ENCODE measurements at places on chromosomes 2 and 18.
A peak's percentile ranks its signal among the peaks of the same experiment; 100 is the strongest.

- no peak for DNase-seq
Measured at GRCh38 chr18:64663086-64663485, 514.2 kb upstream of the LINC00305 start.

- DNase-seq, result no peak
Measured at GRCh38 chr2:133541376-133541775, 26.9 kb downstream of the NCKAP5 start.

GRCh38 chr2:116585669-116586327, 1228.7 kb upstream of the DDX18 start:
- DNase-seq, result no peak

DNA sequence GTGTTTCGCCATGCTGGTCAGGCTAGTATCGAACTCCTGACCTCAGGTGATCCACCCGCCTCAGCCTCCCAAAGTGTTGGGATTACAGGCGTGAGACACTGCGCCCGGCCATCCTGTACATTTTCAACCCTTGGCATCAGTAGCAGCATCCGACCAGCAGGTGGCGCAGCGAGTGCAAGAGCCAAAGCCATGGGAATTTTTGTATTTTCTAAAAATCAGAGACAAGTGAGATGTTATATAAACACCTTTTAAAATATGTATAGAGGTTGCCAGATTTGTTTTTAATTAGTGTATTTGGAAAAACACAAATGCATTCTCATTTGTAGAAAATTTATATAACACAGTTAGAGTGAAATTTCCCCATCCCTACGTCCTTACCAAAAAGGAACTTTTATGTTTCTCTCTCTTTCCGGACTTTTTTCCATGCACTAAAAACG, 36.8 kb downstream of the MOGAT1 start:
- DNase-seq, result peak; percentile 63

DNA sequence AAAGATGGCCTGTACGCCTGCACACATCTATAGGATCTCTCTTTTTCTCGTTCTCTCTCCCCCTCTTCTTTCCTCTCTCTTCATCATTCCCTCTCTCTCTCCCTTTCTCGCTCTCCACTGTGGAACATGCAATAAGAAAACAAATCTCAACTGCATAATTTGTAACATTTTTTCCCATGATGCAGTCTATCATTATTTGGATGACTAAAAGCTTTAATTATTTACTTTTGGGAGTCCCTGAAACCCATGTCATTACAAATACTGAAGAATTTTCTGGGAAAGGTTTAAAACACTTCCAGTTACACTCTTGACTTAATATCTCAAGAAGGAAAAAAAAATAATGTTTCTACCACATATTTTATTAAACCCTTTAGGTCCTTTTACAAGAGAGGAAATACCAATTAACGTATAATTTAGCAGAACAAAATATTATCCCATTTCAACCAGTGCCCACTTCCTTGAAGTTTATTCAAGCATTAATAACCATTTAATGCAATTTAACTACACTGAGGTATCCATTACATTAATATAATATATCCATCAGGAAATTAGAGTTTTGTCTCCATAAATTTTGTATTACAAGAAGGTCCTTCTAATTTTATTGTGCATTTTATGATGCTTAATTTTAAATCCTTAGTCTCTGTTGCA, 1615.2 kb upstream of the ACVR2A start:
- DNase-seq, result no peak

DNA sequence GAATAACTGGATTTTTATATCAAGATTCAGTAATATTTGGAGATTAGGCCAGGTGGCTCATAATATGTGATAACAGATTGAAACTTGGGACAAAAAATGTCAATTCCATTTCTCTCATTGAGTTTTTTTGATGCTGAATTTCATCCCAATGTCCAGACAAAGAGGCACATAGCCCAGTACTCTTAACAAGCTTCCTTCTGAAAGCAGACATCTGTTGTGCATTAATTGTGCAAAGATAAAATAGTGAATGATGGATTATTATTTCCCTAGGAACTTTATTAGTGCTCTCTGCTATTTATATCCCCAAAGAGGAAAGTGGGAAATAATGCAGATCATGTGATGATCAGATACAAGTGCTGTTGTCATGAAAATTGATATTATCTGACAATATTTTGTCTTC, 234.1 kb downstream of the CCDC102B start:
- no peak for DNase-seq

DNA sequence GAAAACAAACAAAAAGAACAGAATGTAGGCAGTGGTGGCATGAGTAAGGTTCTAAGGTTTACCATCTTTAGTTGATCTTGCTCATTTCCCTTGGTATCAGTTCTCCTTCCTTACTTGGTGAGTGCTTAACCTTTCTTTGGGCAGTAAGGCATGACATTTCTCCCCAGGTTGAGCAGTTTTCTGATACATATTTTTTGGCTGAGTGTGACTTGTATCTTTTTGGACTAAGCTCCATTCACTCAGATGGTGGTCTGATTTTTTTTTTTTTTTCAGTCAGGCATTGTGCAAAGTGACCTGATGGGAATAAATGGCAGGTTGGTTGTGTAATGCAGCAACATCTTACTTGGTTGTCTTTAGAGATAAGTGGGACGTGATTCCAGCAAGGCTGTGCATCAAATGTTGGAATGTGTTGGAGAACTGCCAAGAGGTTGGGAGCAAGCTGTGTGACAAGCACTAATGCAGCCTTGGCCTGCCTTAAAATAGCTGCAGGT, 15.1 kb downstream of the SPTBN1 start:
- no peak for DNase-seq

DNA sequence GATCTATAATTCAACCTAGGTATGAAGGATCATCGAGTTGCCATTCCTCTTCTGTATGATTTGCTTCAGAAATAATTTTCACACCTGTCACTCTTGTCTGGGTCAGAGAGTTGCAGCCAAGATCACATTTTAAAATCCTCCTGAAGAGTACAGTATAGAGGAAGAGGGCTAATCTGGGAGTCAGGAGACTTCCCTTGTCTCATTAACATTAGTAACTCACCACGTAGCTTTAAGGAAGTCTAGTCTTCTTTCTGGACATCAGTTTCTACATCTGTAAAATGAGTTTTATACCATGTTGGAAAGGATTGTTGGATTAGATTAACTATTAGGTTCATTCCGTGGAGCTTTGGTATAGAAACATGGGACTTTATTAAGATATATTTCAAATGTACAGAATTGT, 109.4 kb downstream of the TDRD15 start:
- DNase-seq, result no peak

GRCh38 chr2:190683802-190684201, 34.9 kb downstream of the NAB1 start:
- DNase-seq, result no peak

- DNase-seq, result no peak
Measured at GRCh38 chr18:65423776-65424175, 327.0 kb upstream of the CDH7 start.

DNA sequence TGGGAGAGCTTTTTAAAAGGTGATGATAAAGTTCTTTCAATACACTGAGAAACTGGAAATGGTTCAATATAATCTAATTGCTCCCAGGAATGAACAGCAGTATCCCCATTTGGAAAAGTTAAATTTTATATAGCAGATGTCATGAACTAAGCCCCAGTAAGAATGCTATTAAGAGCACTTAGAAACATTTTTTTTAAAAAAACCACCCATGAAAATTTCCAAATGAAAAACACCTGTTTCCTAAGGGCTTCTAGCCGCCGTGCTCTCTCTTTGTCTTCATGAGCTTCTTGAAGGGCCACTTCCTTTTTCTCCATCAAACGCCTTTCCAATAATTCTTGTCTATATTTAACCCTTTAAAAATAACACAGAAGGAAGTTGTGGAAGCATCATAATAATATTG, 77.0 kb downstream of the UPP2 start:
- DNase-seq, result no peak

- DNase-seq, result no peak
Measured at GRCh38 chr2:238509151-238509835, 82.6 kb downstream of the ASB1 start.

DNA sequence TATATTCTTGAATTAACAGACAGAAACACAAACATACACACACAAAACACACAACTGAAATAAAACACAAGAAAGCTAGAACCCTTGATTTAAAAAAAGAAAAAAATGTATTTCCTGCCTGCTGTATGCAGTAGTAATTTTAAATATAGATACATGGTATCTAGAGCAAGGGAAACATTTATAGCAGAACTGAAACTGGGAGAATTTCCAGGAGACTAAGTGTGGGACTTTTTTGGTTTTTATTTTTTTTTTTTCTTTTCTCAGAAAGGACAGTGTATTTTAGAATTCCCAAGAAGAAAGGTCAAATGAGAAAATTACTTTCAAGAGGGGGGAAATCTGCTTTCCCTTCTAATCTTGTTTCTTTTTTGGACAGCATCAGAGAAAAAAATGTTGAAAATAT, 558.9 kb upstream of the PKDCC start:
- no peak for DNase-seq

- DNase-seq, result no peak
Measured at GRCh38 chr2:232117413-232117812, 155.9 kb downstream of the DIS3L2 start.

- no peak for DNase-seq
Measured at GRCh38 chr2:157447741-157448140, 3.9 kb upstream of the CYTIP start.

DNA sequence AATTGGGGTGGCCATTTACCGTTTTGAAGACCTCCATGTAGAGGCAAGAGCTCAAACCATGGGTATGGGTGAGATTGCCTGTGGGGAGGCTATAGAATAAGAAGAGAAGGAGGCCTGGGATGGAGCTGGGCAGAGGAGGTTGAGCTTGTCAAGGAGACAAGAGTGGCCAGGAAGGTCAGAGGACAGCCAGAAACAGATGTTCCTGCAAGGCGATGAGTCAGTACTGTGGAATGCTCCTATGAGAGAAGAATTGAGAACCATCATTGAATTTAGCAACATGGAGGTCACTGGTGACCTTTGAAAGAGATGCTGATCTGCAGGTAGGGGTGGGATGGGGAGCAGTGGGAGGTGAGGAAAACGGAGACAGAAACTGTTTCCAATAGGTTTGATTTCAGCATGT, 3.5 kb downstream of the ACSL3 start:
- no peak for DNase-seq

DNA sequence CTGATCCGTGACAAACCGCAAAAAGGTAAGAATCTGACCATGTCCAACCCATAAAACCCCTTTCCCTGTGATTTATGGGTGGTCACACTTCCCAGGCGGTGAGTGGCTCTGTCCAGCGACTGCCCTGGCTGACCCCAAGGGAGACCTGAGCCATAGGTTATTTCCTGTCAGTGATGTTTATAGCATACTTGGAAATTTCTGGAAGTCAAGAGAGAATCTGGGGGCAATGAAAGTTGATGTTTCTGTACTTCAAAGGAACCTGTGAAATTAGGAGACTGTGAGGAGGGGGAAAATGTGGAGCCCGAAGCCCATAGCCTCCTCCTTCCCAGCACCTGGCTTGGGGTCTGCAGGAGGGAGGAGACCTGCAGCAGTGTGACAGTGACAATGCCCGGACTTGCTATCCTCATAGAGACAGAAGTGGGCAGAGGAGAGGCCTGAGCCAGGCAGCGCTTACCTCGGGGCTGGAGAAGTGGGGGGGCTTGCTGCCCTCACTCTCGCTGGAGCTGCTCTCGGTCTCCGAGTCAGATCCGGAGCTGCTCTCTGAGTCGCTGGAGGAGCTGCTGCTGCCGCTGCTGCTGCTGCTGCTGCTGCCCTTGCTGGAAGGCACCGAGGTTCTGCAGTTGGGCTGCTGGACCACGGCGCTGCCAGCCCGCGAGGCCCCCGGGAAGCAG, 111.3 kb upstream of the REV1 start:
- DNase-seq, result no peak

GRCh38 chr18:54433857-54434256, 76.2 kb downstream of the C18orf54 start:
- DNase-seq, result no peak

DNA sequence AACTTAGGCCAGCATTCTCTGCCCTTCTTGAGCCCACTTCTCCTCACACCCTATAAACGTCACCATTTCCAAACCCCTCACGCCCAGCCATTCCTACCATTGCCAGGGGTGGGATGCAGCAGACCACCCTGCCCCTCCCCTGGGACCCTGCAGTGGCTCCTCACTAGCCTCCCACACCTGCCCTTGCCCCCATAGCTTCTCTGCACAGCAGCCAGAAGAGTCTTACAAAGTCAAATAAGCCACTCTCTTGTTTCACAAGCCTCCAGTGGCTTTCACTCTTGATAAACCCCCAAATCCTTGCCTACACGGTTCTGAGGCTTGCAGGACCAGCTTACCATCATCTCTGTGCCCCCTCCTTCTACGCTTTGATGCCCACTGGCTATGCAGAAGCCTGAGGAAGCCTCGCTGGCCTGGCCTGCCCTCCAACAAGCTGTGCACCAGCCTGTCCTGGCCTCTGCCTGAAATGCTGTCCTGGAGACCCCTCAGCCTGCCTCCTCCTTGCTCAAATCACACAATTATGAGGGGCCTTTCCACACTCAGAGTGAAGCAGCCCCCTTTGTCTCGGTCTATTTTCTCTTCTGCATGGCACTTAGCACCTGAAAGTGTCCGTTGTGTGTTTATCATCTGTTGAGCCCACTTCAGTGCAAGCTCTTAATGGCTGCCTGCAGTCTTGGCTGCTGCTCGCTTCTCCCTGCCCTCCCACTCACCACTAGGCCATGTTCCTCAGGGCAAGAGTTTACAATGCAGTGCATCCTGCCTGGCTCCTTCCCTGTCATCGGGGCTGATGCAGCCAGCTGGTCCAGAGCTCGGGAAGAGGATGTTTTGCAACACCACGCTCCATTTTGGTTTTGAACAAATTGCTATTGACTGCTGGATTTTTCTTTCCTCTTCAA, 82.6 kb upstream of the RGPD5 start:
- no peak for DNase-seq

GRCh38 chr18:35085450-35086380, 44.5 kb downstream of the MAPRE2 start:
- DNase-seq, result no peak

DNA sequence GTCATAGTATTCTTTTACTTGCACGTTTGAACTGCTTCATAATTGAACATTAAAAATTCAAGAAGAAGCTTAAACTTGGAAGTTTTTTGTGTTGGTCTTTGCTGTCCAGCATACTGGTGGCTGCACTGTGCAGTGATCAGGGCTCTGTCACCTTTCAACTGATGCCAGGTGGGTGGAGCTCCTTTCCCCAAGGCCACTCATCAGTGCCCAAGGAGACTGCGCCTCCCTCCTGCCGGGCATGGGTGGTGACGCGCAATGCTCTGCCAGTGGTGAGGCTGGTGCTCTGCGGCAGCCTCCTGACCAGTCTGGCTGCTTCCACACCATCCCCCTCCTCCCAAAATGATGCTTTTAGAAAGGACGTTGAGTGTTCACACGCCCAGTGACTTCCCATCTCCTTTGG, 16.0 kb upstream of the LDLRAD4 start:
- no peak for DNase-seq

GRCh38 chr18:45133276-45133675, 452.6 kb downstream of the SETBP1 start:
- no peak for DNase-seq

DNA sequence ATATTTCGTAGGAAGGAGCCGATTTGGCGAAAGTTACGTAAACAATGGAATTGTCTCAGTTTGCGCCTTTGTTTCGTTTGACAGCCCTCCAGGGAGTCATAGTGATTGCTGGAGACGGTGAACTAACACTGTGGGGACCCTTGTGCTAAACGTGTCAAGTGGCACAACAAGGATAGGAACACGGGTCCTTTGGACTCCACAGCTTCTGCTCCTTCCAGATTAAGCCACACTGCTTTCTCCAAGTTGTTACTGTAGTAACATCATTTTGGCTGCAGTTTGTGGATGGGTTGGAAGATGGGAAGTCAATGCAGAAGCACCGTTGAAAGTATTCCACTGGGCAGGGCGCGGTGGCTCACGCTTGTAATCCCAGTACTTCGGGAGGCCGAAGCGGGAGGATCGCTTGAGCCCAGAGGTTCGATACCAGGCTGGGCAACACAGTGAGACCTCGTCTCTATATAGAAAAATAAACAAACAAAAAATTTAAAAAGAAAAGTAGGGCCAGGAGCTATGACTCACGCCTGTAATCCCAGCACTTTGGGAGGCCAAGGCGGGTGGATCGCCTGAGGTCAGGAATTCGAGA, 636 bp upstream of the IMMT start:
- no peak for DNase-seq
